Left ventricle myocardium superior (tissue), 1 donor: ENCODE measurements at places on chromosomes 2 and 18. TPM values are rescaled to one million over a fixed set of nuclear protein-coding genes. Genes with fewer than 3 reads are reported as not detected.

The M1AP gene
- not detected for total RNA-seq

The IL37 gene
- total RNA-seq = not detected

The ANKRD12 gene
- 46.1 TPM for total RNA-seq

DNA sequence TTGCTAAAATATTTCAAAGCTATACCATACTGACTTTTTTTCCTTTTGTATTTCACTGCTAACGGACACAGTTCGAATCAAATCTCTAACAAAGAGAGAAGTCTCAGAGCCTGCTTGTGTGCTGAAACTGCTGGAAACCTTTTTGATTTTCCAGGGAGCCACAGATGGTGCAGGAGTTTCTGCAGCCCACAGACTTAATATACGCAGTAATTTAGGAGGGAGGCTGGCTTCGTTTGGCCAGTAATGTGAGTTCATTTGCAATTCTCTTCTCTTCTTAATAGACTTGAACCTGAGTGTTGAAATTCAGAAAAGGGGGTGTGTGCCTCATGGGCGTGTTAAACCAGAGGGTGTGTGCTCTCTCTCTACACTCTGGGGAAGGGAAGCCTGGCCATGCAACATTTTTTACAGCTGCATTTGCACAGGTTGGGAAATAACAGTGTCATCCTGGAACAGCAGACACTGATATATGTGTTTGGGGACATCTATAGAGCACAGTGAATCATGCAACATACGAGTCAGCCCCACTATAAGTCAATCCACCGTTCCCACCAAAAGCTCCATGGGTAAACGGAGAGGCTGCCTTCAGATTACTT, 333.0 kb downstream of the CLIP4 start:
- no peak for DNase-seq

DNA sequence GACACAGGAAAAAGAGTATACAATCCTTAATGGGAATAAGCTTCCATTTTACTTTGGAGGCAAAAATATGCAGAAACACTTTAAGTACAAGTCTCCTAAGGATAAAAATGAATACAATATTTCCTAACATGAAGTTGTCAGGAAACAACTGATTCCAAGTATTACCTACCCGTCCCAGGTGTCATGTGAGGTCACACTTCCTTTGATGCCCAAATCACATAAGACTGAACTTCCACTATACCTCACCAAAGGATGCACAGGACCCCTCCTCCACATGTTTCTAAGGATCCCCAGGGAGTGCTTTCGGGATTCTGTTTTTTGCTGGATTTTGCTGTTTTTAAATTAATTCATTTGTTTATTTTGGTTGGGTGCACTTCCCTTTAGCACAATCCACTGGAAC, 438.5 kb upstream of the TCF4 start:
- no peak for DNase-seq

DNA sequence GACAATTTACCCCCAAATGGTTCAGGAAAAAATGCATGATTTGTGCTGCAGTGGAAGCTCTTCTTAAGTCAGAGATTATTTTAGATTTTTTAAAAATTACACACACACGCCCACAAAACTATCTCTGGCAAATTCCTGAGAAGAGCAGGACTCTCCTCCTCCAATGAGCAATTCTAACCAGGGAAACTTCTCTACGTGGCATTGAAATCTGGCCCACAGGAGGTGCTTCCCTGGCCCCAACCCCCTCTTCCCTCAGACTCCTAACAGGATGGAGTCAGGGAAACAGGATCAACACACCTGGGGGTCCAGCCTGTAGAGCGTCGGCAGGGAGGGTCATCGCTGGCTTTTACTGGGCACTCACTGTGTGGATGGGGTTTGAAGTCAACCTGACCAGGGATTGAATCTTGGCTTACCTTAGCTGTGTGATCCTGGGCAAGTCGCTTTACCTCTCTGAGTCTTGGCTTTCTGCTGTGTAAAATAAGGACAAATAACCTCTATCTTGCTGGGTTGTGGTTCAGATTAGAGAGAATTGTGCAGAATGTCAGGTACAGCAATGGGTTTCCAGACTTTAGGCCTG, 65.4 kb upstream of the ASAP2 start:
- no peak for DNase-seq

GRCh38 chr2:83176539-83176938, 1282.5 kb downstream of the SUCLG1 start:
- DNase-seq = no peak

DNA sequence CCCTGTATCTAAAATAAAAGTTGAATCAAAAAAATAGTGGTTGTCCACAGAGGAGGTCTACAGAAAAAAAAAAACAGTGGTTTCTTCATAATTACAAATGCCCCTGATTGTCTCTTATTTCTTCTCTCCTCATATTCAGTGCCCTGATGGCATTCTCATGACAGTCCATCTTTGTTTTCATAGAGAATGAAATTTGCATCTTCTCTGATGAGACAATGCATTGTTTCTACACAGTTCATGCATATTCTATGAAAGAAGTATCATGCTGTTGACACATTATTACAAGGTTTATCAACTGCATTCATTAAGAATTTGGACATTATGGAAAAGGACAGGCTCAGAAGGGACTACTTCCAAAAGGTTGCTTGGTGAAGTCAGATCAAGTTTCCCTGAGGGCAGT, 59.5 kb downstream of the LHCGR start:
- DNase-seq = no peak
